ENCODE measurements at places on chromosomes 6 and 20.

DNA sequence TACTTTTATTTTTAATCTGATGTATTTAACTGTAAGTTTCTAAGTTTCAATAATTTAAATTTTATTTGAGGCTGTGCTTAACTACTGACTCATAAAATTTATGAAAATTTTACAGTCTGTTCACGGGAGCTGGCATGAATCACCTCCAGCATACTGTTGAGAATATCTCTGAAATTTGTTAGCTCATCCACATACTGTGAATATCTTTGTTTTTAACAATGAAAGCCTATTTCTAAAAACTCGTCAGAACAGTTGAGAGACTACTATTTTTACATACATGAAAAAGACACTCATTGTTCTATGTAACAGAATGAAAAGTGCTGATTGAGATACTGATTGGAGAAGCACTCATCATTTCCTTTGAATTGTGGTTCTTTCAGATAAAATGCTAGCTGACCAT lies 749.3 kb downstream of the TENT5A start:
- no peak for DNase-seq

- DNase-seq: no peak
Measured at GRCh38 chr6:169427856-169428255, 174.2 kb upstream of the THBS2 start.

- DNase-seq: no peak
Measured at GRCh38 chr6:154123155-154123956, 84.3 kb downstream of the OPRM1 start.

DNA sequence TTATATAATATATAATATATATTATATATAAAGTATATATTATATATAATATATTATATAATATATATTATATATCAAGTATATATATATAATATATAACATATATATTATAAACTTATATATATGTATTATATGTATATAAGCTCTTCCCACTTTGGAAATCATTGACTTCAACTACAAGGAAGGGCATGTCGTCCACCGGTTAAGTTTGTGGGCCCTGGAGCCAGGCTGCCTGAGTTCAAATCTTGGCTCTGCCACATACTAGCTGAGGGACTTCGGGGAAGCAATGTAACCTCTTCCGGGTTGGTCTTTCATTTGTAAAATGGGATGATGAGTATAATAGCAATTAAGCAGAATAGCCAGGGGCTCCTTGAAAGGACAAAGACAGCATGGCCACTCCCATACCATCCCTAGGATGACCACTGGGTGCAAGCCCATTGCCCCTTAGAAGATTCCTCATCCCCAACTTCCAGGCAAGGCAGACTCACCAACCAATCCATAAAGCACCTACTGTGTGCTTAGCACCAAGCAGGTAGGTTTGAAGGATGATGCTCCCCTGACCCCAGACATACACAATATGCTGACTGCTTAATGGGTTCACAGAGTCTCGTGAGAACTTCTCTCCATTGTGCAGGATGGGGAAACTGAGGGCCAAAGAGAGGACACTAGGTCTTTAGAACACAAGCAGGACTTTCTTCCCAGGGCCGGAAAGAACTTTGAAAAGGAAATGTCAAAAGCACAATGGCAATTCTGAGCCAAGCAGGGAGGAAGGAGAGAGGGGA lies 163.2 kb downstream of the MRPL14 start:
- DNase-seq: no peak

DNA sequence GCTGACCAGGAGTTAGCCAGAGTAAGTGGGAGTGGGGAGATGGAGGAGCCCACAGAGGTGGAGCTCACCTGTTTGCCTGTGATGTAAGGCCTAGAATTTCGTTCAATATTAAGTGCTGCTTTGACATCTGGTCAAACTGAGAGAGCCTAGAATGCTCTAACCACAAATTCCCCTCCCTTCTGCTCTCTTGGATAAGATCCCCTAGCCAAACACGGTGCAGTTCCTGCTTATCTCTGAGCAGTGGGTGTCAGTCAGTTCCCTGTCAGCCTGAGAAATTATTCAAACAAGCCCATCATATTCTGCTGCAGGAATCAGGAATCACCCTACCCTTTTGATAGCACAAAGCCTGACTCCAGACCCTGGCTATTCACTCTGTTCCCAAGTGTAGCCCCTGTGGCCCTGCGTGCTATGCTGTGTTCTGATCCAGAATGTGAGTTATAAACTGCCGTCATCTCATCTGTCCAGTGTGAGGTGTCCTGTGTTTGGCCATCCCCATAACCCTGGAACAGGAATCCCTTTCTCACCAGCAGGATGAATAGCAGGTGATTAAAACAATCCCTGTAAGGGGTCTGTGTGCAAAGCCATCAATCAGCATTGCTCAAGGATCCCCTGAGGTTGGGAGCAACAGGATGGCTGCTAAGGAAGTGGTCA lies 31.8 kb upstream of the ZNF133 start:
- no peak for DNase-seq

GRCh38 chr6:45951321-45952167 lies 64.1 kb downstream of the CLIC5 start:
- peak; percentile 41 for DNase-seq

DNA sequence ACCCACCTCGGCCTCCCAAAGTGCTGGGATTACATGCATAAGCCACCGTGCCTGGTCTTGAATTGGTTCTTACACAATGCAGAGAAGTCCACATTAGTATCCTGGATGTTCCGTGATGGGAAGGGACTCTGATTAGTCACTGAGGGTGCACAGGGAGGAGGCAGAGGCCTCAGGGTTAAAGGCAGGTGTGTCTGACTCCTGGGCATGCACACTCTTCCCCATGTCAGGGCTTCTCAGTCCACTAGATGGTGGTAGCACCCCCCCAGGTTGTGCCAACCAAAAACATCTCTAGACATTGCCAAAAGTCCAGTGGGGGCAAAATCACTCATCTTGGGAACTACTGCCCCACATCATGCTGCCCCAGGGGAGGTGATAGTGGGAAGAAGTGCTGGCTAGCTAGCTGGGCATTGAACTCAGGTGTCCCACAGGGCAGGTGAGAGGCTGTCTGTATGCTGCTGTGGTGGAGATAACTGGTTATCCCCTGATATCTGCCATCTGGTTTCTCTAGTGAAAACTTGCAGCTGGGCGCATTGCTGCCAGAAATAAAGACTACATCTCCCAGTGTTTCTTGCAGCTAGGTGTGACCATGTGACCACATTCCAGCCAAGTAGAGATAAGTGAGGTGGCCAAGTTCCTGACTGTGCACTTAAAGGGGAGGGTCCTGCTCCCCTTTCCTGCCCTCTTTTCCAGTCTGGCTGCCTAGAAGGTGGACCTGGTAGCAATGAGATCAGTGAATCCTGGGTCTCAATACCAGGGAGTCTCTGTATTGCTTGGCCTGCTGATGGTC lies 8.4 kb upstream of the NSFL1C start:
- DNase-seq: no peak

GRCh38 chr20:50887576-50887975 lies 43.7 kb downstream of the ADNP start:
- no peak for DNase-seq

GRCh38 chr6:157769776-157770426 lies 53.1 kb upstream of the SNX9 start:
- no peak for DNase-seq

- no peak for DNase-seq
Measured at GRCh38 chr6:131519670-131520436, 53.2 kb upstream of the ARG1 start.

GRCh38 chr20:38680500-38681306 lies 43.6 kb upstream of the SLC32A1 start:
- no peak for DNase-seq

GRCh38 chr6:163248051-163248450 lies 166.5 kb upstream of the QKI start:
- DNase-seq: no peak

- DNase-seq: no peak
Measured at GRCh38 chr20:41142919-41143318, 5.6 kb downstream of the PLCG1 start.

- DNase-seq: no peak
Measured at GRCh38 chr20:23018941-23019340, 16.2 kb upstream of the SSTR4 start.

GRCh38 chr6:169388395-169389166 lies 134.9 kb upstream of the THBS2 start:
- no peak for DNase-seq

- DNase-seq: no peak
Measured at GRCh38 chr6:158552055-158552795, 7.7 kb upstream of the TMEM181 start.
